ENCODE measurements at places on chromosomes 11 and 22.

- no peak for DNase-seq
Observed at GRCh38 chr11:102064316-102064715, 17.1 kb downstream of the CFAP300 start.

DNA sequence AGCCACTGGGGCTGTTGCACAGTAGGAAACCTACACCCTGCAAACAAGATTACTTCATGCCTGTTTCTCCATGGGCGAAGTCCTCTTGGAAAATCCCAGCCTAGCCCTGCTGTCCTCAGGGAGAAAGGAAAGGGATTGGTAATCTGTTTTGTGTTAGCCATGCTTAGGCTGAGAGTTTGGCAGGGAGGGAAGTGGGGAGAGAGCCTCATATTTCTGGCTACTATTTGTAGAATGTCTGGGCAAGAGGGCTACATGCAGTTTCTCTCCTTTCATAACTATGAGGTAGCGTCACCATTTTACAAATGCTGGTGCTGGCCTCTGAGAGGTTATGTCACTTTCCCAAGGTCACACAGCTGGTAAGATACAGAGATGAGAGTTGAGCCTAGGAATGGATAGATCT is 737 bp upstream of the MFRP start:
- DNase-seq = no peak

DNA sequence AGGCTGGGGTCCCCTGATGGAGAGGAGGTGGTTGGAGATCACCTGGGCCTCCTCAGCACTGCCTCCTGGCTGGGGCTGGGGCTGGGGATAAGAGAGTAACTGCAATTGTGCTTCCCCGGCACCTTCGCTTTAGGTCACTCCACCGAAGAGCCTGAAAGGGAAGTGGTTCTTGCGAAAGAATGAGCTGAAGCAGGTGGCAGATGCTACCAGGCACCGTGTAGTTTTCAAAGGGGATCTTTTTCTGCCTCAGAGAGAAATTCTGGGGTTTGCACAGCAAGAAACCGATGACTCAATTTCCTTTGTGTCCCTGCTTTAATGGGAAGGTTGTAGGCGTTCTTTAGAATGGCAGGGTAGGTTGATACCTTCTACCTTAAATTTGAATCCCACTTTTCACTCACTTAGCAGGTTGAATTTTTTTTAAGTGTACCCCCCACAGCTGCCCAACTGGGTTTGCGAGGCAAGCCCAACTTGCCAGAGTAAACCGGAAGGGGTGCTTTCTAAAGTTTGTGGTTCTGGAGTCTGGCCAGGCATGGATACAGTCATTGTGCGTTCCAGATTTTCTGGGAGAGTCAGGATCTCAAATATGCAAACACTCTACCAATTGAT is 5.3 kb downstream of the CD44 start:
- peak; percentile 56 for DNase-seq

DNA sequence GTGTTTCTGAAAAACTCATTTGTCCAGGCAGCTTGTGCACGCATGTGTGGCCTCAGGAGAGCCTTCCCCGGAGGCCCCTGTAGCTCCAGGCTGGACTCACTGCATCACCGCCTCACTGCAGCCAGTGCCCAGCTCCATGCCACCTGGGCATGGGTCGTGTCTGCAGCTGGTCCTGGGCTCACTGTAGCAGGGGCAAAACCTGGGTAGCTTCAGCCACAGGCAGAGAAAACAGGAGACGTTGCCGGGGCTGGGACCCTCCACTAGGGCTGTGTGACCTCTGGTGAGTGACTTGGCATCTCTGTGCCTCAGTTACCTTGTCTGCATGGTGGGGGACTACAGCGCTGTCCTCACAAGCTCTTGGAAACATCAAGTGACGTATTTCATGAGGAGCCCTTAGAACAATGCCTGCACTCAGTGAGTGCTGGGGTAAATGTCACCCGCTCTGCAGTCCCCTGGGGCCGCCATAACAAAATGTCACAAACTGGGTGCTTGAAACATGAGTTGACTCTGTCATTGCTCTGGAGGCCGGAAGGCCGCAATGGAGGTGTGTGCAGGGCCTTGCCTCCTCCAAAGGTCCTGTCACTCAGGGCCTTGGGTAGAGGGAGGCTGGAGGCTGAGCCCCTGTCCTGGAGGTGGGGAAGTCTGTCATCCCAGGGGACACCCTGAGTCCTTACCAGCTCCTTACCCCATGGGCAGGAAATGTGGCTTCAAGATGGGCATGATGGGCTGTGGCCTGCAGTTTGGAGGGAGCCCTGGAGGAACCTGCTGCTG is 488.7 kb downstream of the TBC1D22A start:
- no peak for DNase-seq

- no peak for DNase-seq
Observed at GRCh38 chr22:44383652-44384562, 71.2 kb upstream of the SHISAL1 start.

GRCh38 chr11:23063276-23063675 is 203.0 kb upstream of the CCDC179 start:
- no peak for DNase-seq

DNA sequence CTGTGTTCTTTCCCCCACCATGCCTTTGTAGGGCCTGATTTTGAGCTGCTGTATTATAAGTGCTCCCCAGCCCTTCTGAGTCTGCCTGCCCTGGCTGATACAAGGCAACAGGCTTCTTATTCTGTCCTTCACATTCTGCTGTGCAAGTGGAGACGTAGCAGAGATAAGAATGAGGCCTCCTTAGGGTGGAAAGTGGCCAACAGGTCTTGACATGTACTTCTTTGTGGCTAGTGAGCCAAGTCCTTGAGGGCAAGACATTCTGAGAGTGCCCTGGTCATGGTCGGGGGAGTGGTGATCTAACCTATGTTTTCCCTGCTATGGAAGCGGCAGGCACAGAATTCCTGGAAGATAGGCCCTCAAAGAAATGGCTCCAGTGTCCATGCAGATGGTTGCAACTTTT is 235.7 kb upstream of the CADM1 start:
- no peak for DNase-seq

DNA sequence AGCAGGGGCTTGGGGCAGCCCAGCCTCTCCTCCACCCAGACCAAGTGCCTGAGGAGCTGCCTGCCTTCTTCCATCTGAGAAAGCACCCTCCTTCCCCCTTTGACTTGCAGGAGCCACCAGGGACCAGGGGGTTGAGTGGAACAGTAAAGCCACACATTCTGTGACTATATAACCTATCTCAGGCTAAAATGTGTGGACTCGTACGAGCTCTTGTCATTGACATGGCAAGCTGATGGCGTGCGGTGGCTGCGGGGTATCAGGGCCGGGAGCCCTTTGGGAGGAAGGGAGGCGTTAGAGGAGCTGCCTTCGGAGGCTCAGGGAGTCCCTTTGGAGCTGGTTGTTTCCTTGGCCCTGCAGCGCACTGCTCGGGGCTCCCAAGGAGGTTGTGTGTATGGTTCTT is 84.5 kb downstream of the CEP164 start:
- no peak for DNase-seq

- DNase-seq = no peak
Observed at GRCh38 chr11:115349335-115350017, 154.7 kb downstream of the CADM1 start.

DNA sequence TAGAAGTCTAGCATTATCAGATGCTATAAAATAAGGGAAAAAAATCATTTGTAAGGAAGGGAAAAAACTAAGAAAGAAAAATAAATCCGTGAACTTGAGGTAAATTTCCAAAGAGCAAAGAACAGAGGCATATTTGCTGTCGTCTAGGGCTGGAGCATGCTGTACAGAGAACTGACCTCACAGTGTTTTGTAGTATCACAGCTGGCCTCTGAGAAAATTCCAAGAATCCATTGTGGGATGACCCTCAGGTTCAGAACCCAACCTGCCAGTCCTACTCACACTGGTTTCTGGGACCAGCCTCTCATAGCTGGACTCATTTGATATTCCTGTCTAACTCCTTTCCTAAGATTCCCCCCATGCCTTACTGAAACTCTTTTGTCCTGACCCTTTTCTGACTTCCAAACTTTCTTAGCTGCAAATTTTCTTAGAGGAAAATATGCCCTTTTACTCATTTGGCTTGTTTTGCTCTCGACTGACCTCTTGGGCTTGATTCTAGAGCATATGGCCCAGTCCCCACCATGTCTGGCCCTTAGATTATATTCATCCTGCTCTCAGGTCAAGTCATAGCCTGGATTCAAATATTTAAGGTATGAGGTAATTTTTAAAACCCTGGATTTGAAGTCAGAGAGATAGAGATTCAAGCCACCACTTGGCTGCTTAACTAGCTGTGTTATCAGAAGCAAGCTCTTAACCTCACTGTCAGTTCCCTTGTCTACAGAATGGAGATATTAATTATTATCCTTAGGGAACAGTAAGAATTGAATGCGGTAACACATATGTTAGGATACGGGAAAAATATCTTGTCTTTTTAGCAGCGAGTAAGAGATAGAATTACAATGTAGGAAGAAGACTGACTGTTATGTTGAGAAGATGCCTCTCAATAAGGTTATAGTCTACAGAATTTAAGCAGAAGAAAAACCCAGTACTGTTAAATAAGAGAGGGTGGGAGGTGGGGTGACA is 89.7 kb upstream of the KCNA4 start:
- no peak for DNase-seq

DNA sequence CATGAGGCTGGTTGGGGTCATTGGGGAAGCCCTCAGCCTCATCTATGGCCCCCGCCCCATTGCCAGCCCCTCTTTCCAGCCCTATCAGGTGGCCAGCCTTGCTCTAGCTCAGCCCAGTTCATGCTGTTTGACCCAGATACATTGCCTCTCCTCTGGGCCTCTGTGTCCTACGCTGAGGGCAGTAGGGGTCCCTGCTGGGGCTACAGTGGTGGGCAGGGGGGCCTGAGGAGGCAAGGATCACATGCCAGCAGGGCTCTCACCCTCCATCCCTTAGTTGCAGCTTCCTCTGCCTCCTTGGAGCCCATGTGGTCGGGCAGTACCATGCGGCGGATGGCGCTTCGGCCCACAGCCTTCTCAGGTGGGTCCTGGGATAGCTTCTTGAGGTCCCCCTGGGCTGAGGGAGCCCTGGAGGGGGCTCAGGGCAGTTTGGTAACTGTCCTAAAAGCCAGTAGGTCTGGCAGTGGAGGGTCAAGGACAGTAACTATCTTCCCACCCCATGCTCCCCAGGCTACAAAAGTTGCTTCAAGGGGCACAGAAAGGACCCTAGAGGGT is 19.2 kb downstream of the EMID1 start:
- no peak for DNase-seq

DNA sequence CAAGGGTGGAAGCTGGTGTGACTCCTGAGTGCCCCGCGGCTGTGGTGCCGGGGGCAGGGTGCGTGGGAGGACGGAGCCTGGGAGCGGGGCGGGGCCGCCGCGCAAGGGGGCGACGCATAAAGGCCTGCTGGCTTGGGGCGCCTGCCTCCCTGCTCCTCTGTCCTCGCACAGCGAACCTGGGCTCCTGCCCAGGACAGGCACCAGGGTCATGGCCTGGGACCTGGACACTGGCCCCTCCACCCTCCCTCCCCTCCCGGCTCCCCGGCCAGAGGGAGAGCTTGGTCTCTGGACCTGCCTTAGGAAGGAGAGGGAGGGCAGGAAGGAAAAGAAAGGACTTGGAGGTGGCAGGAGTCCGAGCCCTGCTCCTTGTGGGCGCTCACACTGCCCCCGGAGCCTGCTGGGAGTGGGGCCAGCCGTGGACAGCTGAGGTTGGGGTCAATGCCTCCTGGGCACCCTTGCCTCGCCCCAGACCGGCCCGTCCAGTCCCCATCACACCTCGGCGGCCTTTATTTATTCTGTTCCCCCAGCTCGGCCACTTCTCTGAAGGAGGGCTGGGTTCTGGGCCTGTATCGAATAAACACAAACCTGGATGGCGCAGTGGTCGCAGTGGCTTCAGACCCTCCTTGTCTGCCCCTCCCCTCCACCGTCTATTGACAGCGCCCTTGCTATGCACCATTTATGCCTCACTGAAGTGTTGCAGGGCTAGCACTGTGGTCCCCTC is 8.7 kb downstream of the SLC16A8 start:
- DNase-seq = no peak

DNA sequence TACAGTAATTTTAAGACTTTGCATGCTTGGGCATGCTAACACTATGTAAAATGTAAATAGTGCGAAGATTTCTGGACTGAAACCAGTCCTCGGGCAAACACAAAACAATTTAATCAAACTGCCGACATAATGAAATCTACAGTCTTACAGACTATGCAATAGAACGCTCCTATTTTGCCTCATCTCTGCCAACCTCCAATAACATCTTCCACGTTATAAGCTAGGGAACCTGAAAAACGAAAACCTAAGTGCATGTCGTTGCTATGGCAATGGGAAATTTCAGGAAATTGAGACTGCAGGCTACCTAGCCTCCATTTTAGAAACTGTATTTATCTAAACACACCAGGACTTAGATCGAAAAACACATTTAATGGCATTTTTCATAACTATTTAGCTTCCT is 1.1 kb downstream of the CSTF3 start:
- DNase-seq = no peak

DNA sequence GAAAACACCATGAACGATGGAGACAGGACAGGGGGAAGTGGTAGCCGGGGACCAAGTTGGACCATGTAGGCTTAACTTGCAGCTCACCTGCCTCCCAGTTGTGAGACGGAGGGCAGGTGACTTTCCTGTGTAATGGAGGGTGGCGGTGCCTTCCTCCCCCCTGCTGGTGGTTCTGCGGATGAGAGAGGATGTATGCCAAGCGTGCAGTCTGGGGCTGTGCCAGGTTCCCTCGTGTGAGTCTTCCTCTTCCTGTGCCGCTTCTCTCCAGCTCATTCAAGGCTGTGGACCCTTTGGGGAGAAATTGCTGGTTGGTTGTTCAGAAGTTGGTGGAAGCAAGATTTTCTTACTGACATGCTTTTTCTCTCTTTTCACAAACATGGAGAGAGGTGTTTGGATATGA is 35.1 kb downstream of the MPPED1 start:
- DNase-seq = no peak

GRCh38 chr11:106697058-106697457 is 321.2 kb downstream of the GUCY1A2 start:
- peak; percentile 38 for DNase-seq

DNA sequence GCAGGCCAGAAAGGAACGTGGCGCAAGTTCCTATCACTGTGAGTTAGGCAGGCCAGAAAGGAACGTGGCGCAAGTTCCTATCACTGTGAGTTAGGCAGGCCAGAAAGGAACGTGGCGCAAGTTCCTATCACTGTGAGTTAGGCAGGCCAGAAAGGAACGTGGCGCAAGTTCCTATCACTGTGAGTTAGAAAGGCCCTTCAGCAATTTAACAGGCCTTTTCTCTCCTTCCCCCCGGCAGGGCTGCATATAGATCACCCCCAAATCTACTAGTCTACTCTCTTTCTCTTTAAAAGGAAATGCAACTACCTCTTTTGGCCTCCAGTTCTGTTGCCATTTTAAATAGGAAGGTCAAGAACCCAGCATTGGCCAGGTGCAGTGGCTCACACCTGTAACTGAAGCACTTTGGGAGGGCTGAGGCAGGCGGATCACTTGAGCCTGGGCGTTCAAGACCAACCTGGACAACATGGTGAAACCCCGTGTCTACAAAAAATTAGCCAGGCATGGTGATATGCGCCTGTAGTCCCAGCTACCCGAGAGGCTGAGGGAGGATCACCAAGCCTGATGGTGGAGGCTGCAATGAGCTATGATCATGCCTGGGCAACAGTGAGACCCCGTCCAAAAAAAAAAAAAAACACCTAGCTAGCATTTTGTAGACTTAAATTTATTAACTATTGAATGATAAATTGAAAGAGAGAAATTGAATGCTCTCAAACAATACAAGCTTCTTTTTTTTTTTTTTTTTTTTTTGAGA is 14.9 kb downstream of the FAM118B start:
- DNase-seq = no peak

Measured in AG04450 (cell line).